Activated T-helper 1 cell treated with Interleukin-2 at 50 U/mL for 16 hours (primary cell): ENCODE measurements at places on chromosomes 1 and 21.

DNA sequence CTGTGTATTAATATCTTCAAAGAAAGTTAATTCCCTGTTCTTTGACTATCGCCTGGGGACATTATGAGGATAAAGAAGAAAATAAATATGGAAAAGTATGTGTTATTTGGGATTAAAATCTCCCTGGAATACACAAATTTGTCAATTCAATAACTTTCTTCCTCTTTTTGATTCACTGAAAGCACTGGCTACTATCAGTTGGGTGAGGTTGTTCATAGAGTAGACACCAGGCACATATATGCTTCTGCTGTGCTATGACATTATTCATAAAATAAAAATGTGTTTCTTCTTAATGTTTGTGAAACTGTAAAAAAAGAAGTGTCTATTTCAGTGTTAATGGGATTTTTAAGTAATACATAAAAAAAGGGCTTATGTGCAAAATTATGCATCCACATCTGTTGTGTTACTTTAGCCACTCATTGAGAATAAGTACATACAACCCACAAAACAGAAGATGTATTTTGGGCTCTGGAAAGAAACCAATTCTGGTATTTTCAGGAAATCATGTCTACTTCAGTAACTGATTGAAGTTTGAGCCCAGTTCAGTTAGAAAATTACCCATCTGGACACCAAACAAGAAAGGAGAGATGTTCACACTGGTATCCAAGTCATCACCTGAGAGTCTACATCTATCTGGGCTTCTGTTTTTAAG lies 169.4 kb downstream of the GABPA start:
- no peak for DNase-seq

DNA sequence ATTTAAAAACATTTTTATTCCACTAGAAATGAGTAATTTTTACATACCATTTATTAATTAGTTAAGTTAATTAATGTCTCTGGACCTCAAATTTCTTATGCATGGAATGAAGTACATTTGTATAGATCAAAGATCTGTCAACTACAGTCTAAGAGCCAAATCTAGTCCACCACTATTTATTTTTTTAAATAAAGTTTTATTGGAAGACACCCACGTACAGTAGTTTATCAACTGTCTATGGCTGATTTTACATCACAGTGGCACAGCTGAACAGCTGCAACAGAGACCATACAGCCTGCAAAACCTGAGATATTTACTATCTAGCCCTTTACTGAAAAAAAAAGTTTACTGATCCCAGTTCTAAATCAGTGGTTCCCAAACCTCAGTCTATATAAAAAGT lies 188.6 kb upstream of the HP1BP3 start:
- no peak for DNase-seq

DNA sequence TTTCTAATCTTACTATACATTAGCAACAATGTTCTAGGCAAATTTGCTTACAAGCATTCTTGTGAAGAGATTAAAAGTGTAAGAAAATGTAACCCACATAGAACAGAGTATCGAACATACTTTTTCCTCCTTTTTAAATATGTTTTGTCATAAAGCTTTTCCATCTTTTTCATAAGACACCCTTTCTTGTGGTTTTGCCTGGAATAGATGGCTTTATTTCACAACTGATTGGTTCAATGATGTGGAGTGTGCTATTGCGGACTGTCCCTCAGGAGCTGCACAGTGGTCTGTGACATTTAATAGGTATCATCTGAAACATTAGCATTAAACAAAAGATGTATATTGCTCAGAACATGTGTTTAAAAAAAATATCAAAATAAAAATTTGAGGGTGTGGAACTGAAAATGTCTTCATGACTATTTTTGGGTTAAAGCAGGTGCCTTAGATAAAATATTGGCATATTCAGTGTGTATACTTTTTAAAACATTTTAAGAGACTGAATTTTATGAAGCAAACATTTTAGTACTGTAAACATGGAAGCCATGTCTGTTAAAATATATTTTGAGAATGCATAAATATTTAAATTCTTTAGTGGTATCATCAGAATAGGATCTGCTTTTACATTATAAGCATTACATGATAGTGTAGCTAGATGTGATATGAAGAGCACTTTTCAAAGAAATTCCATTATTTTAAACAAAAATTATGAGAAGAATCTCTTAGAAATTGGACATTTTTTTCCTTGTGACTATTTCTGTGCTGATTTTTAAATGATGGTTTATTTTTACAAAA lies 48.3 kb upstream of the C1orf146 start:
- no peak for DNase-seq

DNA sequence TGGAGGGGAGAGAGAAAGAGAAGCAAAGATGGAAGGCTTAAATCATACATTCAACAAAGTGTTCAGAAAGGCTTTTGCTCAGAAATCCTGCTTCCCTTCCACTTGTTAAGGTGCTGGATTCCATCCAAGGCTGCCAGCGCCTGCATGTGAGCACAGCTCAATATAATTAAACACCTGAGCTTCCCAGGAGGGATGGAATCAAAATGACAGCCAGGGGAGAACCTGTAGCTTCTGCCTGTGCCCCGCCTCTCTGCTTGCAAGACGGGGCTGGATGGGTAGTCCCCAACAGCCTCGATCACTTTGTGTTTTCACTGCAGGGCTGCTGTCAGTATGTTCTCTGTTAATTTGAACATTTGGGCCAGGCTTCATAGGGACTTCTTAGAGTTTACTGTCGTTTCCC lies 225.7 kb downstream of the KCNH1 start:
- no peak for DNase-seq

DNA sequence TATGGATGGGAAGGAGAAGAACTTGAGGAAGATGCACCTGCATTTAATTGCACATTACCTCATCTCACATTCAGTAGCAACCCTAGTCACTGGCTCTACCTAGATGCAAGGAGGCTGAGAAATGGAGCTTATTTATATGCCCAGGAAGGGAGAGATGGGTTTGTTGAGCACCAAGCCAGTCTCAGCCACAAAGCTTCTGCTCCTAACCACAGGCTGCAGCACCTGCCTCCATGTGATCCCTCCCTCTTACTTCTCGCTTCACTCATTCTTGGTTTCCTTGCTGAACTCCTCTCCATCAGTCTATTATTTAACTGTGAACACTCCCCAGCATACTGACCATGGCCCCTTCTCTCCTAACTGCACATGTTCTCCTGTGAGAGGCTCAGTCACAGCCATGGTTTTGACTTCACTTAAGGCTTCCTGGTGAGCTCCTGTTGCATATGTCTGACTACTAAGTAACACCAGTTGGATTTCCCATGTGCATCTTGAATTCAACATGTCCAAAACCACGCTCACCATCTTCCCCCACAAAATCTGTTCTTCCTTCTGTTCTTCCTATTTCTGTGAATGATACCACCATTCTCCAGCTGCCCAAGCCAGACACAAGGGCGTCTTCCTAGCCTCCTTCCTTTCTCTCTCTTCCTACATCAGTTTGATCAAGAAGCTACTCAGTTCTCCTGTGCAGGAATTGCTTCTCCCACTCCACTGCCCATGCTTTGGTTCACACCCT lies 139.8 kb downstream of the AK5 start:
- DNase-seq: no peak

- no peak for DNase-seq
These were observed 43.8 kb downstream of the RBM11 start for GRCh38 chr21:14259747-14260146.

- no peak for DNase-seq
These were observed 17.2 kb downstream of the FPGT start for GRCh38 chr1:74215229-74215628.

- no peak for DNase-seq
These were observed 1.4 kb downstream of the PLA2G5 start for GRCh38 chr1:20071416-20071815.

DNA sequence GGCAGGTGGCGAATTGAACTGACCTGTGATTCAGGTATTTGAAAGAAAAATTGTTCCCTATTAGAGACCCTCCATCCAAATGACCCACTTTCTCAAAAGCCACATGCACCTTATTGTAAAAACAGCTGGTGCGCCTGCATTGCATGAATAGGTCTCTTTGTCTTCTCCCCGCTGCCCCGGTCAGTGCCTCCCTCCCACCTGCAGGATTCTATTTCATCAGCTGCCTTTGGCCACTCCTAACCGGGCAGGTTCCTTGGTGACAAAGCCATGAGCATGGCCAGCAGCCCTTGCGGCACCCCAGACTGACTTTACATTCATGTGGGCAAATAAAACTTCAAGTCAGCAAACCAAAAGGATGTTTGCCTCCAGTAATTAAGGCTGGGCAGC lies 6.4 kb downstream of the TMPRSS3 start:
- no peak for DNase-seq

DNA sequence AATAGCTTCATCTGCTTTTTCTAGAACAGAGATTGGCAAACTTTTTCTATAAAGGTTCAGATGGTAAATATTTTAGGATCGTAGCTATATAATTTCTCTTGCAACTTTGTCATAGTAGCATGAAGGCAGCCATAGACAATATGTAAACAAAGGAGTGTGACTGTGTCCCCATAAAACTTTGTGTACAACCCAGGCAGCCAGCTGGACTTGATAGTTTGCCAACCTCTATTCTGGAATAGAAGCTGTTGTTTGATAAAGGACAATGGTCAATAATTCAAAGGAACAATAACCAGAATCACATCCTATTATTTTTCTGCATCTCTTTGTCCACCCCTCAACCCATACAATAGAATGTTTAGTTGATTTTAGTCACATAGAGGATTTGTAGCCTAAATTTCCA lies 286.7 kb downstream of the LMX1A start:
- no peak for DNase-seq

DNA sequence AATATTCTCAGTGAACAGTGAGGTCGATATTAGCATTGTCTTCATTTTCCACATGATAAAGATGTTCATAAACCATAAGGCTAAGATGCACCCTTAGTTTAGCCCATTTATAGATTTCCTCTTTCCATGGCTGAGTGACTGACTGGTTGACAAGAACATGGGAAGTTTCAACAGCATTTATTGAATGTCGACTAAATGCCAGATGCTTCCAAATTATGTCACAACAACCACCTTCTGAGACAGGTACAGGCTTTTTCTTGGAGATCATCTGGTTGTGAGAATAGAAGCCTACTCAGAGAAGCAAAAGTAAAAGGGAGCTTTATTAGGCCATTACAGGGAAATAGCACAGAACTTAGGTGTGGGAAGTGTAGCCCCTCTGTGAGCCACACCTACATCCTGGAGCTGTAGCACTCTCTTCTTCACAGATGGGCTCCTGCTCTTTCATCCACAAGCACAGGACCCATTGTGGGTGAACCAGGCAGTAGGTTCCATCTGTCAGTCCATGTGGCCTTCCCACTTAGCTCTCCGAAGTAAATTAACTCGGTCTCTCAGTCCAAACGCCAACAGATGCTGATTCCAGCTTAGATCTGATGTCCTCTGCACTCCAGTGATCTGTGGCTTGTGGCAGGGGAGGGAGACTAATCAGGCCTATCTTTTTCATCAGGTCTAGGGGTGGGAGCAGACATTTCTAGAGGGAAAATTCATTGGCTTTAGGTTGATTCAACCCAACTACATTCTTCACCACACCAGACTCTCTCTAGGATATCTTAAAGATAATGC lies 14.3 kb downstream of the ATP2B4 start:
- no peak for DNase-seq

DNA sequence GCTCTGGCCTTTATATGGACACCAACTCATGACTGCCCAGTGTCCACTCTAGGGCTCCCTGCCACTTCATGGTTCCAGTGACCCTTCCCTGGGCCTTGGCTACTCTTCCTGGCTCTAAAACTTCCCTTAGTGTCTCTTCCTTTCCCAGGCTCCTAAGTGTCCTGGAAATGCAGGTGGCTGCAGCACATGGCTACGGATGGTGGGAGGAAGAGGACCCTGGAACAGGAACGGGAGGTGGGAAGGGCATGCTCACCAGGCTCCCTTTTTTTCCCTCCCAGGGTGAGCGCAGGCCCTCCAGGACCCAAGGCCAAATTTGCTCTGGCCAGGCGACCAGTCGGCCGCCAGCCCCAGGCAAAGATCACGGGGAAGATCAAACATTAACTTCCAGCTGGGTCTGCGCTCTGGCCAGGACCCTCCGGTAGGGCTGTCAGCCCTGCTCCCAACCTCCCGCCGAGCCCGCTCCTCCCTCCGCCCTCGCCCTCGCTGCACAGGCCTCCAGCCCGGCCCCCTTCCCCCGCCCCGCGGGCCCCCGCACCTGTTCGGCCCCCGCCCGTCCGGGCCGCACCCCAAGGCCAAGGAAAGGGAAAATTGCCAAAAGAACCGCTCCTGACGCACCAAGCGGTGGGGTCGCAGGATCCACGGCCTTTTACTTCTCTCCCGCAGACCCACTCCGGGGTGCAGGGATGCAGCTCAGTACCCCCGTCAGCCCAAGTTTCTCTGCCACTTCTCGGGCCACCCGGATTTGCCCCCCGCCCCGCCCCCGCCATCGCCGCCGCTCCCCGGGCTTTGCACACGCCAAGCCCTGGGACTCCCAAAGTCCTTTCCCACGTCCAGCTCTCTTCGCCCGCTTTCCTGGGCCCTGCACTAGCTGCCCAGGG lies 894 bp downstream of the TCEA3 start:
- DNase-seq: no peak

GRCh38 chr1:41576620-41577019 lies 92.1 kb upstream of the EDN2 start:
- DNase-seq: no peak

DNA sequence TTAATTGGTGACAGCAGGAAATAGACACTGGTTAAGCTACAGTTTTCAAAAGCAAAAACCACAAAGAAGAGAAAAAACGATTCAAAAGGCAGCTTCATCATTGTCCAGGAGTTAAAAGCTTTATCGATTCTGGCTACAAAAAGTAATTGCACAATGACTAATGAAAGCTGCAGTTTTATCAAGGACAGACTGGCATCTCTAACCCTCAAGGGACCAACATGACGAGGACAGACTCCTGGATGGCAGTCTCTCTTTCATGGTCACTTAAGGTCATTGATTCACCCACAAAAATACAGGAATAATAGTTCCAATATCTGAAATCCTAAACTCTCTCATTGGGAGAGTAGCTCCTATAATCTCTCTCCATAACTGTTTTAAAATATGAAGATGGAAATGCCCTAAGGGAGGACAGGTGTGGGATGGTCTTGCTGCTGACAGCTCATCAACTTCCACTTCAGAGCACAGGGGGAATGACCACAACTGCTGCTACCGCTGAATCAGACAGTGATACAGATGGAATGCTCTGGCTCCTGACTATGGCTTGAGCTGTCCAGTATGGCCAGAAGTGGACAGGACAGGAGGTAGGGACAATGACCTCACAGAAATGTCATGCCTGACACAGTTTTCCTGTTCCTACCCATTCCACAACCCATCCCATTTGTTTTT lies 17.4 kb upstream of the CPLANE2 start:
- no peak for DNase-seq
